ENCODE measurements at places on chromosomes 13 and 19. TPM values are rescaled to one million over a fixed set of nuclear protein-coding genes. Genes with fewer than 3 reads are reported as not detected.

The ZNF724 gene
- total RNA-seq, result 12.1 TPM

The STK24 gene
- total RNA-seq, result 94.7 TPM

The RGS9BP gene
- not detected for total RNA-seq

The CCL25 gene
- not detected for total RNA-seq

The NOVA2 gene
- total RNA-seq, result not detected

The DAND5 gene
- total RNA-seq, result 0.16 TPM

The TBXA2R gene
- 2.9 TPM for total RNA-seq

The CDX2 gene
- not detected for total RNA-seq

The FXYD3 gene
- total RNA-seq, result not detected

The ACER1 gene
- total RNA-seq, result not detected

The DHDH gene
- not detected for total RNA-seq

The METTL21C gene
- total RNA-seq, result not detected

The BRSK1 gene
- total RNA-seq, result 5.7 TPM

The GSX1 gene
- not detected for total RNA-seq

The NDUFA3 gene
- total RNA-seq, result 38.1 TPM

The TEX29 gene
- not detected for total RNA-seq

The ZNF560 gene
- not detected for total RNA-seq

The TEAD2 gene
- 59.7 TPM for total RNA-seq

The BIVM gene
- 14.7 TPM for total RNA-seq

The WDR88 gene
- total RNA-seq, result not detected

The MBD3L3 gene
- total RNA-seq, result not detected

The PRTN3 gene
- total RNA-seq, result not detected

The PTGER1 gene
- 0.65 TPM for total RNA-seq

The ZNF677 gene
- total RNA-seq, result 4.6 TPM

The MARK4 gene
- total RNA-seq, result 10.8 TPM

The NANOS3 gene
- total RNA-seq, result 0.63 TPM

The ANKRD24 gene
- total RNA-seq, result under 0.01 TPM

The RASIP1 gene
- total RNA-seq, result 4.7 TPM

The TMIGD2 gene
- not detected for total RNA-seq

The SCAF1 gene
- total RNA-seq, result 39.8 TPM

The TINCR gene
- not detected for total RNA-seq

The CIC gene
- 108 TPM for total RNA-seq

The KCNJ14 gene
- 0.25 TPM for total RNA-seq

The PLEKHF1 gene
- 10.4 TPM for total RNA-seq

The KCTD4 gene
- total RNA-seq, result not detected

The GPR183 gene
- 0.13 TPM for total RNA-seq

The KLHL1 gene
- not detected for total RNA-seq

The MIA gene
- not detected for total RNA-seq

The SPC24 gene
- 71.4 TPM for total RNA-seq

The ATP7B gene
- total RNA-seq, result 10.8 TPM

The FGF14 gene
- total RNA-seq, result 0.51 TPM

The FAM124A gene
- total RNA-seq, result 0.33 TPM

The PSG7 gene
- total RNA-seq, result not detected

The SMIM44 gene
- not detected for total RNA-seq
